ENCODE measurements at places on chromosomes 1 and 21.

DNA sequence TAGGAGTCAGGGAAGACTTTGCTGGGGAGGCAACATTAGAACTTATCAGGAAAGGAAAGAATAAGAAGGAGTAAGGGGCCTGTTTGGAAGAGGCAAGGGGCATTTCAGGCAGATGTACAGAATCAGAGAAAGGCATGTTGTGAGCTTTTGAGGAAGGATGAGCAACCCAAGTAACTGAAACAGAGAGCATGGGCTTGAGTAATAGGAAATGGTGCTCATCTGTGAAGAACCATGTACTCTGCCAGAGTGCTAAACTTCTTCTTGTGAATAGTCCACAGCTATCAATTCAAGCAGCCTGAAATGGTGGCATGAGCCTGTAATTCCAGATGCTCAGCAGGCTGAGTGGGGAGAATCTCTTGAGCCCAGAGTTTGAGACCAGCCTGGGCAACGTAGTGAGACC, 19.2 kb upstream of the PIGK start:
- DNase-seq = no peak

DNA sequence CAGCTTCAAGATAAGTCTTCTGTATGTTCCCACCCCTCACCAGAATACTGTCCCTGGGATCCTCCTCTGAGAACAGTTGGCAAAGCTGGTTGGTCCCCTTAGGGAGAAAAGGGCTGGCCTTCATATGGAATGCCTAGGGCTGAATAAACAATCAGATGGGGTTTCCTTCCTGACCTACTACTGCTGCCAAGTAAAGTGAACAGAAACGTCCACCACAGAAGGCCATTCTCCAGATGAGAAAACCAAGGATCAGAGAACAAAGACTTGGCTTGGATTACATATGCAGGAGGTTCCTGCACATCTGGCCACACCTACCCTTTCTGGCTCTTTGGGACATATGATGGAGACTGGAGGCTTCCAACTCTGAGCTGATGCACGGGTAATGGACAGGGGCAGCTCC, 194.5 kb downstream of the HIVEP3 start:
- DNase-seq = no peak

DNA sequence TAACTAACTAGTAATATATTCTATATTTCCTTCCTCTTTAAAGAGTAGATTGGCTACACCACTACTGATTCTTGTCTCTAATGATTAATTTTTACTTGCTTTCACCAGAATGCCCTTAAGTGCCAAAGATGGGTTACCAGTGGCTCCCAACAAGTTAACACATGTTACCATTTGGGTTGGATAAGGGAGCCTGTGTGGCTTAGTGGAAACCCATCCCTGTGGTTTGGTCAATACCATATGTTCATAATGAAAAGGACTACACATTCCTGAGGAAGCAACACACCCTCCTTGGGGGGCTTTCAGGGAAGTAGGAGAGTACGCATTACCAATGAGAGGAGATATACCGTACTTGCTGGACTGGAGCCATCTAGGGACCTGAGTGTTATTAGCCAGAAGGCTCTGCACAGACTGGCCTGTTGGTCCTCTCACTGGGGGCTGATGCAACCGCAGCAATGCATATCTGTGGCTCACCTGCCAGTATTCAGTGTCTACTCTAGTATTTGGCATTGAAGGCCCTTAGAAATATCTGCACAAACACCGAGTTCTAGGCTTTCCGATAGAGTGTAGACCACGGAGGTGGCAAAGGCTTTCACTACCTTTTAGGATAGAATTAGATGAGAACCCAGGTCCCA, 29.3 kb upstream of the PLXNA2 start:
- no peak for DNase-seq

- peak; percentile 72 for DNase-seq
Observed at GRCh38 chr1:39258146-39258924, 53.8 kb downstream of the MACF1 start.

DNA sequence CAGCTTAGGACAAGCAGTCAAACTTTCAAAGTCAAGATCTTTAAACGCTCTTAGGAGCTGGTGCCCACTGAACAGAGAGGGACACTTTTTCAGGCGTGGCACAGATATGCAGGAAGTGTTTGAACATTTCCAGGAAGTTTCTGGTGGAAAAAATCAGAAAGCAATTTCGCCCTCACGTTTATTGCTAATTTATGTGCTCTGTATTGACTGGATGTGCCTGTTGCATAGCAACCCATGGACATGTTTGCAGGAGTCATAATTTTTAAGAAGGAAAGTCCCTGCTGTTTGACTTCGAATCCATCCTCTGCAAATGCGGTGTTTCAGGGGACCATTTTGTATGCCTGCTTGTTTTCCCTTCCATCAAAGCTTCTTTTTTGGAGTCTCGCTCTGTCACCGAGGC, 239.9 kb upstream of the IRF2BP2 start:
- no peak for DNase-seq

- peak; percentile 36 for DNase-seq
Observed at GRCh38 chr1:43563876-43564539, 33.3 kb downstream of the PTPRF start.

- no peak for DNase-seq
Observed at GRCh38 chr1:52288286-52288685, 77.7 kb downstream of the CC2D1B start.
